Astrocyte of the spinal cord (primary cell): ENCODE measurements at places on chromosomes 2 and 18.

- DNase-seq: no peak
Measured at GRCh38 chr2:88234760-88235159, 64.6 kb downstream of the THNSL2 start.

- DNase-seq: no peak
Measured at GRCh38 chr18:35753306-35753910, 171.9 kb downstream of the GALNT1 start.

GRCh38 chr18:39453356-39453755 is 1887.8 kb upstream of the CELF4 start:
- DNase-seq: no peak

- DNase-seq: no peak
Measured at GRCh38 chr18:75377258-75377657, 50.2 kb downstream of the SMIM21 start.

DNA sequence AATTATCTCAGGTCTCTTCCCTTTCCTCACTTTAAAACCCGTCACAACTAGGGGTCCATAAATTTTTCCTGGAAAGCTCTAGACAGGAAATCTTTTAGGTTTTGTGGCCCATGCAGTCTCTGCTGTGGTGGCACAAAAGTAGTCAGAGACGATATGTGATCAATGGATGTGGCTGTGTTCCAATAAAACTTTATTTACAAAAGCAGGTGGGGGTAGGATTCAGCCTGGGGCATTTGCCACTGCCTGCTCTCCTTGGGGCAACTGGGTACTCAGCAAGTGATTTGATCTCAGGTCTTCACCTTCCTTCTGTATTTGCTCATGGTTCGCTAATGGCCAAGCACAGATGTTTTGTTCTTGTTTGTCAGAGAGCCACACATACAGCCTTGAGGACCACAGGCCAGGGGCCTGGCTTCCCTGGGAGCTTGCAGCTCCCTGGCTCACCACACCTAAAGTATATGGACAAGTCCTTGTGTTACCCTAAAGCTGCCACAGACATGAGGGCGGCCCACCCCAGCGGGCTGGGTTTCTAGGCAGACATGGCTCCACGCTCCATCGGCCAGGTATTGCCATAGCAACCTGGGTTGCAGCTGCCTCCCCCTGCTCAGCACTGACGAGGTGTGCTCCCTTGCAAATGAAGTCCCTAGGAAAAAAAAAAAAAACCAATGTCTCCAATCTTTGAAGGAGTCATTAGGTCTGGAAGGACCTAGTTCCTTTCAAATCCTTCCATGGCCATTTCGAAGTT is 89.7 kb upstream of the YWHAQ start:
- no peak for DNase-seq

DNA sequence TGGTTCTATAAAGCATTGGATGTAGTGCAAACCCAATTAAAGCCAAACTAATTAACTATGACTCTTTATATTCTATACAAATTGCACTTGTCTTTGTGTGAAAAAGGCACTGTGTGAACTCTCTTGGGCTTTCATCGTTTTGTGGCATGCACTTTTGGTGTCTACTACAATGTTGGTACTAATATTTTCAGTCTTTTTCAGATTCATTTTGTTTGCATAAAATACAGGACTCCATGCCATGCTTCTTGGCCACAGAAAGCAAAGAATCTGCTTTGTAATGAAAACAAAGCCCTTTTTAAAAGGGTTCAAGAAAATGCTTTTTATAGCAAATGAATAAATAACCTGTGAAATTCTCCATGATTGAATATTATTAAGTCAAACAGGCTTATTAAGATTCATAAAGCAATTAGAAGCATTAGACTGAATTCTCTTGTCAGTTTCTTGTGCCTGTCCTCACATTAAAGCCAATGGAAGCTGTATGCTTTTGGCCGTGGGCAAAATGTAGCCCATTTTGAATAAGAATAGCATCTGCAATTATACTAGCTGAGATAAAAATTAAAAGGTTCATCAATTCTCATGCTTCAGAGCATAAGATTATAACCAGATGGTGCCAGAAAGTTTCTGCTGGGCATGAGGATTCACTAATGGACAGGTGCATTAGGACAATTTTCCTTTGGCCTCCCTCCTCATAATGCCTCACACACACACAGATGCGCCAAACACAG is 1665.2 kb downstream of the SUCLG1 start:
- no peak for DNase-seq

- no peak for DNase-seq
Measured at GRCh38 chr2:136132825-136133155, 14.8 kb upstream of the CXCR4 start.

- peak; percentile 77 for DNase-seq
Measured at GRCh38 chr18:55275039-55275901, 312.7 kb downstream of the TCF4 start.

- DNase-seq: no peak
Measured at GRCh38 chr2:64052463-64053241, 33.4 kb upstream of the VPS54 start.

GRCh38 chr2:44286119-44286883 is 11.0 kb downstream of the SLC3A1 start:
- no peak for DNase-seq

- no peak for DNase-seq
Measured at GRCh38 chr2:142582317-142582716, 295.1 kb upstream of the KYNU start.

DNA sequence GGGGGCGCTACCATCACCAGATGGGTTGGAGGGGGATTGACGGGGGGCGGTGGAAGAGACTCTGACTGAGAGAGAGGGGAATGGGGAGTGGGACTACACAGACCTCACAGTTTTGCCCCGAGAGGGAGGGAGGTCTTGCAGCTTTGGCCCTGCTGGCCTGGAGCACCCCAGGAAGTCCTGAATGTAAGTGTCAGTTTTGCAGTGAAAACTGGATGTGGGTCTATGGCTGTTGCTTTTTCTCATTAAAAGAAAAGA is 2.4 kb downstream of the TCF7L1 start:
- no peak for DNase-seq

DNA sequence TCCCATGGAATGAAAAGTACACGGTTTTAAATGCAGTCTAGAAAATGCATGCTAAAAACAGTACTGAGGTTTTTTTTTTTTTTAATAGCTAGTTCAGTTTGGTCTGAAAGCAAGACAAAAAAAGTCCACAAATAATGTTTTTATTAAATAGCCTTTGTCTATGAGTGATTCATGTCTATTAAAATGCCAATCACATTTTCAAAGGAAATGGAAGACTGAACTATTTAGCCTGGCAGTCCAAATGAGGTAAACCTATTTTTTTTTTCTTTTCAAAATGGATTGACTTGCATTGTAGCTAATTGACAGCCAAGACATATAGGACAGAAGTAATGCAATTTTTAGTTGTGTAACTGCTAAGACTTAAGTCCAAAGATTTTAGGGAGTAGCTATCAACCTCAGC is 90.3 kb downstream of the LRP1B start:
- DNase-seq: no peak

DNA sequence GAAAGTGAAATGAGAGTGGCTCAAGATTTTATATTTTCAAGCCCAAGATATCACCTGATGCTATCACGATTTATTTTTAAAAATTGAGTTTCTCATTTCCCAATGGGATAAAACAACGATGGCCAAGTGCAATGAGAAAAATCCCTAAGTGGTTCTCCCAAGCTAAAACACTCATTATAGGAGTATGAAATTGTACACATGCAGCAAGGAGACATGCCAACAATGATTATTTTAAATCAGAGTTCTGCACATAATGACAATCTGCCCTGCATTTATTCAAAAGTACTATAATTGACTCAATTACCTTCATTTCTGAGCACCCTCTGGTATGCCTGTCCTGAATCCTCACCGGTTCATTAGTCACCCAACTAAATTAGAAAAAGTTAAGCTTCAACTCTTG is 12.7 kb downstream of the CYTIP start:
- DNase-seq: no peak

- DNase-seq: no peak
Measured at GRCh38 chr2:71700041-71700657, 246.8 kb downstream of the DYSF start.

GRCh38 chr2:152395103-152395502 is 60.1 kb downstream of the FMNL2 start:
- peak; percentile 67 for DNase-seq

DNA sequence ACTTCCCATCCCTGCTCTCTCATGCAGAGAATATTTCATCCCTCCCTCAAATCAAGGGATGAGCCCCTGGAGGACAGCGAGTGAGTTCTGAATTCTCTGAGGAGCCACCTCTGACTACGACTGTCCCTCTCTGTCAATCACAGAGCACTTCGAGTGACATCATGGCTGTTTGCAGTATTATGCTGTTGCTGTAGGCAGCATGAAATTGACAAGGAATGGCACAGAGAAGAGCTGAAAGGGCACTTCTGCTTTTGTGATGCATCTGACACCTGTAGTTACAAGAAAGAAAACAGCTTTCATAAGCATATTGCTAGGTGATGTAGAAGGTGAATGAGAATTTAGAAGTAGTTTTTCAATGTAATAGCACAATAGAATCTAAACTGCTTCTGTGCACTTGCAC is 166.9 kb downstream of the ARHGAP15 start:
- no peak for DNase-seq

DNA sequence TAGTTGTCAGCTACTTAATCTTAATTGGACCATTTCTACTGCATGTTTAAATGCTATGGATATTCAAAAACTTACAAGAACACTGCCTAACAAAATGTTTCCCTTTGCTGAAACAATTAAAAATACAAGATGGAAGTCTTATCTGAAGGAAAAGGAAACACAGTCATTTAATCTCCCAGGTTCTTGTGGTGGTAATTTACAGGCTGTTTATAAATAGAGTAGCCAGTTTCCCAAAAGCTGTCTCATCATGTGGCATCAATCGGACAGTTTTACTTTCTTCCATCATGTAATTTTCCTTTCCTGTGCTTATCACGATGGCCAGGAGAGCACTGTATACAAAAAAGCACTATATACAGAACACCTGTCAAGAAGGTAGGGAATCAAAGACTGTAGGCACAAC is 368.1 kb downstream of the ZEB2 start:
- no peak for DNase-seq

- no peak for DNase-seq
Measured at GRCh38 chr2:15155959-15156574, 405.1 kb downstream of the NBAS start.

DNA sequence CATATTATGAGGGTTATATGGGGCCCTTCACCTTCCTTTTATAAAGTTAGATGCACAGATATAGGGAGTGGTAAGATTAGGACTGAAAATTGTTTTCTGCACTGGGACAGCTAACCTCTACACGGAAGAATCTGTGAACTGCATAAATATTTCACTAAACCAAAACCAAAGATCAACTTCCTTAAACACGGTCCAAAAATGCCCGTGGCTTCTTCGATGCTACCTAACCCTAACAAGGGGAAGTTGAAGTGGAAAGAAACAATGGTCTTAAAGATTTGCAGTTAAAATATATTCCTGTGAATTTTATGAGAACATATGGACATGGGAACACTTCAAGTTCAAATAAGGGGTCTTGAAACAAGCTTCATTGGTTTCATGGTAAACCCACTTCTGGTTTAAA is 33.3 kb upstream of the PAX3 start:
- no peak for DNase-seq

- DNase-seq: no peak
Measured at GRCh38 chr2:164054651-164055050, 318.8 kb upstream of the FIGN start.

DNA sequence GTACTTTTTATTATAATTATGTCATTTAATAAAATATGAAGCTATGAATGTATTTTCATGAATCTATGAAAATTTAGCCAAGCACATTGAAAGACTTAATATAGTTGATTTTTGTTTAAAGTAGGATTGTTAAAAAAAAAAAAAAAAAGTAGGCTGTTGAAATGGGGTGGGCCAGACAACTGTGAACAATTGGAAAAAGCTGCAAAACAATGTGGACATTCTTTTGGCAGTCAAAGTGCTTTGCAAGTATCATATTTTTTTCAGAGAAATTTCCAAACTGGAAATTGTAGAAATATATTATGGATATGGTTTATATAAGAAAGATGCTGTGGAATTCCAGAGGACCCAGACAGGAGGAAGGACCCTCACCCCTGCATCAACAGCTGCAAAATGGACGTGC is 82.1 kb downstream of the ETAA1 start:
- no peak for DNase-seq

DNA sequence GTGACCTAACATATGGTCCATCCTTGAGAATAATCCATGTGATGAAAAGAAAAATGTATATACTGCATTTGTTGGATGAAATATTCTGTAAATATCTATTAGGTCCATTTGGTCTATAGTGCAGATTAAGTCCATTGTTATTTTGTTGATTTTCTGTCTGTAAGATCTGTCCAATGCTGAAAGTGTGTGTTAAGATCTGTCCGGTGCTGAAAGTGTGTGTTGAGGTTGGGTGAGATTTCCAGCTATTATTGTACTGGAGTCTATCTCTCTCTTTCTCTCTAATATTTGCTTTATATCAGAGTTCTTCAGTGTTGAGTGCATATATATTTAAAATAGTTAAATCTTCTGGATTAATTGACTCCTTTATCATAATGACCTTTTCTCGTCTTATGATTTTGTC is 828.8 kb upstream of the CRIM1 start:
- DNase-seq: peak; percentile 5

DNA sequence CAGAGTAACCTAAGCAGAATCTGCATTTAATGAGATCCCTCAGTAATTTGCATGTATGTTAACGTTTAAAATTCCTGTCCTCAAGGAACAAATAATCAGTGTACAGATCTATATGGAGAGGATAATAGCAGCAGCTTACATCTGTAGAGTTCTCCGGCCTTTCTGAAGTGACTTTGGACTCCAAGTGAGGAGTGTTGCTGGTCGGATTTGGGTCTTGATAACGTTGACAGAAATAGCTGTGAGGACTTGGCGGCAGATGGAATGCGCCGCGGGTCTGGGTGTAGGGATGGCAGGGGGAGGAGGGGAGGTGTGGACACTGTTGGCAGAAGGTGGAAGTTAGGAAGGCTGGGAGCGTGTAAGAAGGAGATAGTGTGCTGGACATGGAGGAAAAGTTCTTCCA is 170.9 kb upstream of the GATA6 start:
- DNase-seq: no peak

DNA sequence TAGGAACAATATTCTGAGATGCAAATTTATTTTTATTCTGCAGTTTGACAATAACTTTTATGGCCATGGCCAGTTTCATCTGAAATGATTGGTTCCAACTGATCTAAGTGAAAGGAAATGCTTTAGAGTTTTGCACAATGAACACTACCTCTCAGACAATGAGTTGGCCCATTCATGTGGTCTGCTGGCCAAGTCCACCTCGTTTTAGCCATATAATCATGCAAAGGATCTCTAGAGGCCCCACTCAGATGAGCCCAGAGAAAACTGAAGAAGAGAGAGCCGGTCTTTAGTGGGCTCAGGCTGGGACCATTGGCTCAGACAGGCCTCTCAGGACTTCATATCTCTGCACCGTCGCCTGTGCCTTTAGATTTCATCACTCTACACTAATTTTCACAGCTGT is 254.7 kb downstream of the MREG start:
- DNase-seq: peak; percentile 62

- peak; percentile 12 for DNase-seq
Measured at GRCh38 chr2:102735416-102736109, 26.3 kb upstream of the TMEM182 start.

- no peak for DNase-seq
Measured at GRCh38 chr2:202877699-202878098, 6.1 kb upstream of the ICA1L start.
